Right renal pelvis (tissue), 4 donors: ENCODE measurements at places on chromosomes 5 and 9. TPM values are rescaled to one million over a fixed set of nuclear protein-coding genes. Genes with fewer than 3 reads are reported as not detected.

Gene PCDHGA9
- 6.5 TPM for polyA plus RNA-seq

- no peak for DNase-seq
Measured at GRCh38 chr9:91282292-91282691, 79.4 kb downstream of the AUH start.

Gene RGMB
- polyA plus RNA-seq = 14.9 TPM

Gene PCDHGA8
- 0.31 TPM for polyA plus RNA-seq

DNA sequence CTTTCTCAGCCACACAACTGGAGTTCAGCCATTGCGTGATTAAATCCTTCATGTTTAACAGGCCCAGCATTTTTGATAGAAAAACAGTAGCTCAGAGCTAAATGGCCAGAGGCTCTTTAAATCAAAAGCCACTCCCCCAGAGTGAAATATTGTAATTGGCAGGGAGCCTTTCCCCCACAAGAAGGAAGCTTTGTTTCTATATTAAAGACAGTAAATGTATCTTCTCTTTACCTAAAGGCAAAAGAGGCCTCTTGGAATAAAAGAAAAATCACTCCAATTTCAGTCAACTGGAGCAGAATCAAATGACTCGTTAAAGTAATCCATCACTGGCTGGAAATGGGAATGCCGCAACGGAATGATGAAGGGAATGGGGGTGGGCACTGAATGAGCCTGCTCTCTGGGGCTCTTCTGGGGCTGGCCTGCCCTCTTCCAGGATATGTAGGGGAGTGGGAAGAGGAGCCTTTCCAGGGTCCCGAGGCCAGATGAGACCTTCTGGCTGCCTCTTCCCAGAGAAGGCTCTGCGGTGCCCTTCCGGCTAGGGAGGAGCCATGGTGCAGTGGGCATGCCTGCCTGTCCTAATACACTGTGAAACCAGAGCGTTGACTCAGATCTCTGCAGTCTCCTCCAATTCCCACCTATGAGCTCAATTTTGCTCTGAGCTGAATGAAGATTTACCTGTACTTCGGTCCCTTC lies 45.2 kb downstream of the ANKDD1B start:
- no peak for DNase-seq

Gene RNF44
- polyA plus RNA-seq = 45.5 TPM

DNA sequence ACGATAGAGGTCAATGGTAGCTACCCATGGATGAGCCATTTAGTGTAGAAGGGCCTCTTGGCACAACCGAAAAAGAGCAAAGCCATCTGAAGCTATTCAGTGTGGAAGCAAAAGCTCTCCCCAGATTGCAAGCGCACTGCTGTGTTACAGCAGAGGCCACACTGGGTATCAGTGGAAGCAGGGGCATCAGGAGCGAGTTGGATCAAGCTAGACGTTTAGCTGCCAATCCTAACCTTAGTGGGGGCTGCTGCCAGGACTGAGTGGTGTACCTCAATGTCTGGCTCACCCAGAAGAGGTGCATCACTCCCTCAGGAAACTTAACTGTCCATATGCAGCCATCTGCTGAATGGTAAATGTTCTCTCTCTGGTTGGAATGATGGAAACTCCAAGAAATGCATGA lies 44.5 kb downstream of the RAPGEF1 start:
- no peak for DNase-seq

GRCh38 chr5:172370648-172371545 lies 83.4 kb downstream of the SH3PXD2B start:
- no peak for DNase-seq

DNA sequence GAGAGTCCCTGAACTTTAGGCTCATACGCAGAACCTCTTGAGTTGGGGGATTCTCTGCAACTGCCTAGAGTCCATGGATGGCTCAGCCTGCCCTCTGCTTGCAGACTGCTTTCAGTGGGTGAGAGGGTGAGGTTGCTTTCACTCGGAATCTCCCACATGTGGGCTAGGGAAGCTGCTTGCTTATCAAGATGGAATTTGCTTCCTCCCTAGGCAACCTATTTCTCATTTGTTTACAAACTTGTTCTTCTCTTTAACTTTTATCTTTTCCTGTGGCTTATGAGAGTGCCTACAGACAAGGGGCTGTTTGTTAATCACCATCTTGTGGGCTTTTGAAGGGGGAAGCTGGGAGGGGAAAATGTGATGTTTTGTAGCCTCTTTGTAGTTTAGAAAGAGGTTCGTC lies 10.0 kb downstream of the TLE4 start:
- no peak for DNase-seq

GRCh38 chr9:83707518-83707767 lies 315 bp downstream of the UBQLN1 start:
- no peak for DNase-seq

DNA sequence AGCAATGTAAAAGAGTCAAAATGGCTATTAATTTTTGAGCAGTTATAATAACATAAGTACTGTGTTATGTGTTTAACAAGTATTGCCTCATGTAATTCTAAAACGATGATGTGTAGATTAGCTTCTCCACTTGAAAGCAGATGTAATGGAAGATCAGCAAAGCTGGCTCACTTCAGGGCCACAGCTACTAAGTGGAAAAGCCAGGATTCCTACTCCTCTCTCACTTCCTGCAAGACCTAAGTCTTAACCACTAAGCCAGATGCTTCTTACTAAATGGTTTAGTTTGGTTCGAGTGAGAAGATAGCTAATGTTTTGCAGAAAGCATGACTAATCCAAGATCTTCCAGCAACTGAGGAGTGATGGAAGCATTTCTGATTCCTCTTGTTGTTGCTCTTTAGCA lies 15.7 kb upstream of the TNC start:
- no peak for DNase-seq

Gene SLC46A2
- 0.21 TPM for polyA plus RNA-seq

DNA sequence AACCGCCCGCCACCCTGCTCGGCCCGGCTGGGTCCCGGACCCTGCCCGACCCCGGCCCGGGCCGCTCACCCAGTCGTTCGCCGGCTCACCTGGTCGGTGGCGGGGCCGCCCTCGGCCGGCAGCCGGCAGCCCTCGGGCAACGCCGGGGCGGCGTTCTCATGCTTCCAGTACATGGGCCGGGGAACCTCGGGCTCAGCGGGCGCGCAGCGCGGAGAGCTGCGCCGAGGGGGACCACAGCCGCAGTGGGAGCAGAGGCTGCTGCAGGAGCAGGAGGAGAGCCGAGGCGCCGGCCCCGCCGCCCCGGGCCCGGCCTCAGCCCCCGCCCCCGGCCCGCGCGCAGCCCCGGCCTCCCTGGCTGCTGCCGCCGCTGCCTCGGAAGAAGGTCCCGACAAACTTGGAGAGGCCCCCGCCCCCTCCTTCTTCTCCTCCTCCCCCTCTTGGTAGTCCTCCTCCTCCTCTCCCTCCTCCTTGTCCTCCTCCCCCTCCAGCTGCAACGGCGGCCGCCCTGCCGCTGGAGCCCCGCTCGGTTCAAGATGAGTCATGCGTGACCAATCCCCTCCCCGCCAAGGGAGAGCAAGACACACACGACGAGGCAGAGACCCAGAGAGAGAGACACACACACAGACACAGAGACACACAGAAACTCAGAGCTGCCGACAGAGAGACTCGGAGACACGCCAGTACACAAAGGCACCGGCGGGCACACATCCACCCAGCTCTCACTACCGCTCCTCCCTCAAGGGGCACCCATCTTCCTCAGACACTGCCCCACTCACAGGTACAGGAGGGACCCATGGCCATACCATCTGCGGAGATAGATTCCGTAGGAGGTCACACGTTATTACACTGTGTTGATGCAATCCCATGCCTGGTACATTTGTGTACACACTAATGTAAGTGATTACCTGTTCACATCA lies at the start of gene LHX6:
Gene LHX6, minus strand, starts transcription at position 390 of the 917 bp plus-strand sequence. Its CDS starts 217 bp downstream, at position 173.
- DNase-seq = no peak

DNA sequence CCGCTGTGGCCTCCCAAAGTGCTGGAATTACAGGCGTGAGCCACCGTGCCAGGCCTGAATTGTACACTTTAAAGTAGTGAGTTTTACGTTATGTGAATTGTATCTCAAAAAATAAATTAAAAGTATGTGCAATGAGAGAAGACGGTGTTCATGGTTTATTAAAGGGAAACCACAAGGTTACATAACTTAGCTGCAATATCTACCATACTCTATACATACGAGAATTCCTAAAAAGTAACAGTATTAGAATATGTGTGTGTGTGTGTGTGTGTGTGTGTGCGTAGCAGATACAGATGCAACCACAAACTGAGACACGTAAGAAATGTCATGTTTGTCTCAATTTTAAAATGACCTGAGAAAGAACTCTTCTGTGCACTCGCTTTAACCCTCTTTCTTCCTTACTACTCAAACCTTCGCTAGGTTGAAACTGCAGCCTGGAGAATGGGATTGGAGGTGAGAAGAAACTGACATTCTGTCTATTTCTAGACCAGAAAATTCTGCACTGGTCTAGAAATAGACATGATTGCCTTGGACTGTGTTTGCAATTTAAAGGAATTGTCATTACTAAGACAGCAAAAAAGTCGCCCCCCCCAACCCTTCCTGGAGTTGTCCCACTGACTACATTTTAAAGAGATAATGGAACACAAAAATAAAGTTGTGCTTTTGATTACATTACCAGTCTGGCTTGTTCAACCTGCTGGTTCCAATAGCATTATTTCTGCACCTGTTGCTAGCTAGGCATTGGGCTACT lies 167.0 kb downstream of the RGS3 start:
- no peak for DNase-seq

DNA sequence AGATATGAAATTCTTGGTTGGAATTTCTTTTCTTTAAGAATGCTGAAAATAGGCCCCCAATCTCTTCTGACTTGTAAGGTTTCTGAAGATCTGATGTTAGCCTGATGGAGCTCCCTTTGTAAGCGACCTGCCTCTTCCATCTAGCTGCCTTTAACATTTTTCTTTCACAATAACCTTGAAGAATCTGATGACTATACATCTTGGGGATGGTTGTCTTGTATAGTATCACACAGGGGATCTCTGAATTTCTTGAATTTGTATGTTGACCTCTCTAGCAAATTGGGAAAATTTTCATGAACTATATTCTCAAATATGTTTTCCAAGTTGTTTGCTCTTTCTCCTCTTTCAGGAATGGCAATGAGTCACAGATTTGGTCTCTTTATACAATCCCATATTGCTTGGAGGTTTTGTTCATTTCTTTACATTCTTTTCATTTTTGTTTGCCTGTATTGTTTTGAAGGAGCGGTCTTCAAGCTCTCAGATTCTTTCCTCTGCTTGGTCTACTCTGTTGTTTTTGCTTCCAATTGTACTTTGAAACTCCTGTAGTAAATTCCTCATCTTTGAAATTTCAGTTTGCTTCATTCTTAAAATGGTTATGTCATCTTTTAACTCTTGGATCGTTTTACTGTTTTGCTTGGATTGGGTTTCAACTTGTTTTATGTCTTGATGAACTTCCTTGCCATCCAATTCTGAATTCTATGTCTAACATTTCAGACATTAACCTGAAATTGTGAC lies 245.2 kb upstream of the TARS1 start:
- DNase-seq = no peak

Gene OMD
- polyA plus RNA-seq = 2.0 TPM

Gene MARCHF11
- 3.4 TPM for polyA plus RNA-seq

Gene IRF1
- polyA plus RNA-seq = 16.1 TPM

- no peak for DNase-seq
Measured at GRCh38 chr9:131436376-131436775, 42.5 kb downstream of the PRRC2B start.

- DNase-seq = no peak
Measured at GRCh38 chr9:6506571-6506970, 93.6 kb downstream of the UHRF2 start.

- no peak for DNase-seq
Measured at GRCh38 chr5:88695931-88696330, 187.1 kb downstream of the MEF2C start.

DNA sequence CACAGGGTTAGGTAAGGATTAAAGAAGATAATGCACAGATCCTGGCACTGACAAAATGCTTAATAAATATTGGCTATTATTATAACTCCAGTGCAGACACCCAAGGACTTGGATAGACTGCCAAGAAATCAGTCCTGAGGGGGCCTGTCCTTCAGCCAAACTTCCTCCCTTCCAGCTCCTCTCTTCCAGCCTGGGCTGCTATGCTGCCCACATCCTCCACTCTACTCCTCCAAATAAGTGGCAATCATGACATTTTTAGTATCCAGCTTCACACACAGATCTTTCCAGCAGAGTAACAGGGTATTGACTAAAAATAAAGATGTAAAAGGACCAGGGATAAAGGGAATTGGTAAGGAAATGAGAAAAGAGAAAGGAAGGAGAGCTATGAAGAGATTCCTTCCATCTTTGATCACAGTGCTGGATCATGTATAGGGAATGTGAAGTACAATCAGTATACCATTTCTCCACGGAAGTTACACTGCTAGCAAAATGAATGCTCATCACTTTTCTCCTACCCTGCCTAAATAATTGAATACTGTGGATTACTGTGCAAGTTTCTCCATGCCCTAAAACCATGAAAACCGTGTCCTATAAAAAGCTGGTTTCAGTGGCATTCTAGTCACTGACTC lies 136.0 kb upstream of the OSMR start:
- DNase-seq = no peak

Gene OLFM1
- 5.8 TPM for polyA plus RNA-seq

DNA sequence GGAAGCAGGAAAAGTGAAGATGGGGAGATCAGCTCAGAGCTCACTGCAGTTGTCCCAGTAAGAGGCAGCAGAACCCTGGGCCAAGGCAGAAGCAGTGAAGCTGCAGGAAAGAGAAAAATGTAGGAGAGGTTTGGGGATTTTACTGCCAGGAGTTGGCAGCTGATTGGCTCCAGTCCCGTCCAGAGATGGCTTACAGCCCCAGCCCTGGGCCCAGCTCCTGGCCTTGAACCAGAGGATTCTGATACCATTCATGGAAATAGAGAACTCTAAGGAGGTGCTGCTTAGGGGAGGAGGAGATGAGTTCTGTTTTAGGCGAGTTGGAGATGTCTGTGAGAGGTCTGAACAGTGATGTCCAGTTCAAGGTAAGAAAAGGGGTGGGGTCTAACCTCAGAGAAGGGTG lies 4.6 kb downstream of the MORN5 start:
- no peak for DNase-seq
